ENCODE measurements at places on chromosomes 3 and 15. TPM values are rescaled to one million over a fixed set of nuclear protein-coding genes. Genes with fewer than 3 reads are reported as not detected.

Gene CORO2B
- 2.9 TPM for total RNA-seq

Gene PLSCR5
- total RNA-seq: not detected

Gene COL6A6
- 112 TPM for total RNA-seq

- H3K4me1 ChIP-seq: peaks cover 3% of the 10 kb centered on the region
- H3K27ac ChIP-seq: no peak overlapping the region
- no peak overlapping the region for H3K4me3 ChIP-seq
- H3K27me3 ChIP-seq: no peaks in the 10 kb centered on the region
Observed at GRCh38 chr3:187725653-187726370, 19.5 kb downstream of the BCL6 start.

- H3K4me3 ChIP-seq: no peak overlapping the region
- no peaks in the 10 kb centered on the region for H3K36me3 ChIP-seq
- no peak overlapping the region for H3K27ac ChIP-seq
- DNase-seq: peak; percentile 89
Observed at GRCh38 chr3:127074900-127075360, 92.0 kb downstream of the PLXNA1 start.

GRCh38 chr3:71499227-71499876, 84.2 kb downstream of the FOXP1 start:
- H3K27ac ChIP-seq: no peak overlapping the region
- DNase-seq: no peak
- H3K4me1 ChIP-seq: no peaks in the 10 kb centered on the region

- no peak for DNase-seq
- H3K4me1 ChIP-seq: peaks cover 5% of the 10 kb centered on the region
- no peak overlapping the region for H3K27ac ChIP-seq
- no peak overlapping the region for H3K4me3 ChIP-seq
Observed at GRCh38 chr3:43268636-43269035, 17.7 kb upstream of the SNRK start.

Data from muscle of leg (tissue), 16 donors.